ENCODE measurements at places on chromosomes 3 and 15.
A peak's percentile ranks its signal among the peaks of the same experiment; 100 is the strongest.

GRCh38 chr3:143771939-143772338, 76.3 kb downstream of the SLC9A9 start:
- no peak for DNase-seq

DNA sequence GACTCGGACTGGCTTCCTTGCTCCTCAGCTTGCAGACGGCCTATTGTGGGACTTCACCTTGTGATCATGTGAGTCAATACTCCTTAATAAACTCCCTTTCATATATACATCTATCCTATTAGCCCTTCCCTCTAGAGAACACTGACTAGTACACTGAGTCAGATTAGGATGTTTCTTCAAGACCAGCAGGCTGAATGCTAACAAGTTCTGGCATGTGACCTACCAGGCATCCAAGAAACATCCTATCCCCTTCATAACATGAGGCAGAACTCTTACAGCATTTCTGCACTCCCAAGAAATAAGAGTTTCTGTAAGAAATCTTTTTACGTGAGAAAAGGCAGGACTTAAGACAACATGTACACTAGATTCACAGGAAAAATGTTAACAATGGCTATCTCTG, 9.3 kb downstream of the CFAP92 start:
- no peak for DNase-seq

GRCh38 chr15:59522988-59523461, 85.0 kb downstream of the FAM81A start:
- DNase-seq = no peak

- no peak for DNase-seq
These were observed 35.6 kb downstream of the AMOTL2 start for GRCh38 chr3:134338516-134339261.

DNA sequence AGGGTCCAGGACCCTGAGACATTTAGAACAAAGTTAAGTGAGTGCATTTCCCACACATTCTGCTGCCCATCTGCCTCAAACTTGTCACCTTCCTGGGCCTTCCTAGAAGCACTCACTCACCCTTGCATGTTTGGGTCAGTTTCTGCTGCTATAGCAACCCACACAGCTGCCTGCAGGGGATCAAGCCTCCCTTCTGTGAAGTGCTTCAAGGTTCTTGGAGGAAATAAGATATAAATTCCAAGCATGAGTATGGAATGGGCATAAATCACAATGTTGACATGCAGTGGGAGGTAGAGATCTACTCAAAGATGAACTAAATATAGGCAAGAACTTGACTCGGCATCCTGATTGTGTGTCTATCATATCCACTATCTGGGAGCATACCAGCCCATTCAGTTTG, 140.4 kb downstream of the SLC9A9 start:
- no peak for DNase-seq

GRCh38 chr3:10547841-10548783, 42.7 kb upstream of the ATP2B2 start:
- no peak for DNase-seq

DNA sequence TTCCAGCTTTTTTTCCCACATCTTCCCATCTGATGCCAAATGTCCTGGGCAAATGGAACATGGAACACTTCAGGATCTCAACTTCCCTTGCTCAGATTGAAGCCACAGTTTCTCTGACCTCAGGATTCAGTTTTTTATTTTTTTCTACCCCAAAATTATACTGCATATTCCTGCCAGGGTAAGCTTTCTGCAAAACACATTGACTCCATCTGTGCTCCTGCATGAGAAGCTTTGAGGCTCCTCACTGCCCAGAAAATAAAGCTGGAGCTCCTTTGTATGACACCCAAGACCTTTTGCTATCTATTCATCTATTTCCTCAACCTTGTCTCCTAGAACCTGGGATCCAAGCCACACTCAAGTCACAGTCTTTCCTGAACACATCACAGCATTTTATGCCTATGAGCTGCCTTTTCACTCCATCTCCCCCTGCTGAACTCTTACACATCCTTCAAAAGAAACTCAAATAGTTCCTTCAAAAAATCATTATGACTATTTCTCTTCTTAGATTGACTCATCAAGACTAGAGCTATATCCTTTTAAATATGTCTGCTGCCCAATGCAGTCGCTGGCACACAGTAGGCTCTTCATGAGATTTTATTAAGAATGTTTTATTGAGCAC, 57.4 kb upstream of the PSMD6 start:
- DNase-seq = no peak

DNA sequence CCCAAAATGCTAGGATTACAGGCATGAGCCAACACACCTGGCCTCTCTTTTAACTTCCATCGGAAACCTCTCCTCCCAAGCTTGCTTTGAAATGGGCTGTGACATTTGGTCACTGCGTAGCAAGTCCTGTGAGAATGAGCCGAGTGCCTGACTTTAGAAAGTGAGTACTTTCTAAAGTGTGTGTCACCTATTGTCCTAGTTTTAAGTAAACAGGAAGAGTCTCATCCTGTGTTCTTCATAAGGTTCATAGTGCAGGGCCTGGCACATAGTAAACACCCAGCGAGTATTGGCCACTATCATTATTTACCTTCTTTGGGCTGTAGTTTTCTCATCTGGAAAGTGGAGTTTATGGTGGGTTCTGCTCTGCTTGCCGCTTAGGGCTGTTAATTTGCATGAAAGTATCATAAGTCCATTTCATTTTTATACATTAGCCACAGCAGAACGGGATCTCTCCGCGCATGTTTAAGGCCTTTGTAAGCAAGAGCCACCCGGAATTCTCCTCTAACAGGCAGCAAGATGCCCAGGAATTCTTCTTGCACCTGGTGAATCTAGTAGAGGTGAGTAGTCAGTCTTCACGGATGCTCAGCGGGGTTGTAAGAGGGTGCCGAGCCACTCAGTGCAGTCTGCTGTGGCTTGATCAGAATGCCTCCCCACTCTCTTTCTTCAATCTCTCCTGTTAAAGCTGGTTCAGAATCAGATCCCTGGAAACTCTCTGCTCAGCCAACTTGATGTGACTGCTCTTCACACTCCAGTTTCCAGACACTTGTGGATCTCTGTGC, 87.2 kb downstream of the USP13 start:
- DNase-seq = no peak

DNA sequence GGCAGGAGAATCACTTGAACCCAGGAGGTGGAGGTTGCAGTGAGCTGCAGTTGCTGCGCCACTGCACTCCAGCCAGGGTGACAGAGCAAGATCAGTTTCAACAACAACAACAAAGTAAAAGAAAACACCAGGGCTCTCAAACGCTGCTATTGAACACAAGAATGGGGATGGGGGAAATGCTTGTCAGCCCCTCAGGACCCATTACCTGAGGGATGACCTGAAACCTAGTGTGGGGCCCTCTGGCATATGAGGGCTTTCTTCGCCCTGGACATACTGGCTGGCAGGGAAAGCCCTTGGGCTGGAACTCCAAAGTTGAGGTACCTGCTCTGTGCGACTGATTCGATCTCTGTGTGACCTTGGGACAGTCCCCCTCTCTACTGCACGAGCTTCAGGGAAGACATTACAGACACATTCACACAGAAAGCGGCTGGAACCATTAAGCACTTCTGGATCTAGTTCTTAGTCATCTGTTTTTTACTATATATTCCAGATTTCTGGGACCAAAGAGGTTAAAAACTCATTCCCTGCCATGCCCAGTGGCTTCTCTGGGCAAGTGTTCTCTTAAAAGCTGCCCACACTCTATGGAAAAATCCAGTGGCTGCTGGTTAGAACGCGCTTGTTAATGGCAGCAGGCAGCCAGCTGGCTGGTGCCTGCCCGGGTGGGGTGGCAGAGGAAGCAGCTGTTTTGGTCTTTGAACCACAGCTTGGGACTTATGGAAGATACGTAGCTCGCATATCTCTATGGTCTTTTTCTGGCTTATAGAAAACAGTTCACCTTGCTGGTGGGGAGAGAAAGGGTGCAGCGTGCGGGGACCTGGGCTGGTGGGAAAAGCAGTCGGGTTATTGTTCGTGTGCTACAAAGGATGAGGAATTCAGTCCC, 57.2 kb downstream of the ATP1B3 start:
- DNase-seq = no peak

- no peak for DNase-seq
These were observed 100.2 kb downstream of the FMN1 start for GRCh38 chr15:33094336-33094735.

- peak; percentile 64 for DNase-seq
These were observed 77.8 kb upstream of the HES1 start for GRCh38 chr3:194058189-194058571.

GRCh38 chr3:194305356-194306108, 45.6 kb downstream of the CPN2 start:
- no peak for DNase-seq

DNA sequence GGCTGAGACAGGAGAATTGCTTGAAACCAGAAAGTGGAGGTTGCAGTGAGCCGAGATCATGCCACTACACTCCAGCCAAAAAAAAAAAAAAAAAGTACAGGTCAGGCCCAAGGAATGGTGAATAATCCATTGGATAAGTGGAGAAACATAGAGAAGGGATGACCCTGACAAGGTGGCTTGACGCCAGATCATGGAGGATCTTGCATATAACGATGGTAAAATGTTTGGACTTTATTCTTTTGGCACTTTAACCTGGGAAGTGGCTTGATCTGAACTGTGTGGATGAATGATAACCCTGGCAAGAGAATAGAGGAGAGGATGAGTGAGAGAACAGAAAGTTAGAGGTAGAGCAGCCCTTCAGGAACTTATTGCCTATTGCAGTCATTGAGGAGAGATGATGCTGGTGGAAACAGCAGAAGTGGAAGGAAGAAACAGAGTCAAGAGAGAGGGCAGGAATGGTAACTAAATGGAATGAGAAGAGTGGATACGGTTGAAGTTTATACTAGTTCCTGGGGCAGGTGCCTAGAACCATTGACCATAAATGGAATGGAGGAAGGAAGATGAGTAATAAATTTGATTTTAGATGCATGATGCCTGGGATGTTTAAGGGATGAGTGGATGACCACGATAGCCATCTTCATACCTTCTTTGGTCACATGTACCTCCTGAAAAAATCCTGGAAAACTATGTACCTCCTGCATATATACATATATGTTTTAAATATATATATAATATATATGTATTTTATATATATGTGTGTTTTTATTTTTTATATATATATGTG, 57.8 kb downstream of the BLM start:
- DNase-seq = peak; percentile 70

GRCh38 chr15:69744391-69745162, 292.0 kb downstream of the RPLP1 start:
- DNase-seq = no peak

DNA sequence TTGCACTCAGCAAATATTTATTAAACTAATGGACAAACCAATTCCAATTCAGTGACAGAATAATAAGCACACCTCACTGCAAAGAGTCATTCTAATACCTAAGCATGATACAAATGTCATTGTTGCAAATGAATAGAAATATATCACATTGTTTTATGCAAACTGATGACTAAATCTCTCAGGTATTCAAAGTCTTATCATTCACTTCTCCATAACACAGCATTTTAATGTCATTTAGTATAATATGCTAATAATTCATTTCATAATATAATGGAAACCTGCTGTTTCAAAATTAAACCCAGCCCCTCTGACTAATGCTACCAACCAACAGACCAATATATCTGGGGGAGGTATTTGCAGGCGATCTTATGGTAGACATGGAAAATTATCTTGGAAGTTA, 71.8 kb downstream of the FGF7 start:
- no peak for DNase-seq

GRCh38 chr3:32842987-32843386, 25.2 kb downstream of the TRIM71 start:
- DNase-seq = no peak

DNA sequence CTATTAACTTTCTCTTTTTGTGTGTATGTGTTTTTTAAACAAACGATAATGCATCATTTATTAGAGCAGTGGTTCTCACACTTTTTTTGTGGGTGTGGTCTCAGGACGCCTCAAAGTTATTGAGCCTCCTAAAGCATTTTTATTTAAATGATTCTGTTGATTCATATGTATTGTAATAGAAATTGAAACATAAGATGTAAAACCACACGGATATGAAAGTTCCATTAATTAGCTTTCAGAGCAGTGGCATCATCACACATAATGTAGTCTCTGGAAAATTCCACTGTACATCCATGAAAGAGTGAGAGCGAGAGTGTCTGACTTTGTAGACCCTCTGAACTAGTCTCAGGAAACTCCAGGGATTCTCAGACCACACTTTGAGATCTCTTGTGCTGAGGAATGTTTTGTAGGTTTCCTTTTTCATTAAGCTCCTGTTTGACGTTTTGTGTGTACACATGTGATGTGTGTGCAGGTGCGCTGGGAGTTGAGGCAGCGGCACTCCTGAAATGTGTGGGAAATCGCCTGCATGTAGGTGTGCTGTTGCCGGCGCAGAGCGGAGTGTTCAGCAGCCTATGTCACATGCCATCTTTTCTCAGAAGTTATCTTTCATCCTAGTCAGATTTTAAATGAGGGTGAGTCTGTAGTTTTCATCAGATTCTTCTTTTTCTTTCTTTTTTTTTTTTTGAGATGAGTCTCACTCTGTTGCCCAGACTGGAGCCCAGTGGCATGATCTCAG, 5.3 kb upstream of the TRAK1 start:
- no peak for DNase-seq

GRCh38 chr3:175914785-175915184, 1055.7 kb downstream of the NAALADL2 start:
- DNase-seq = no peak

DNA sequence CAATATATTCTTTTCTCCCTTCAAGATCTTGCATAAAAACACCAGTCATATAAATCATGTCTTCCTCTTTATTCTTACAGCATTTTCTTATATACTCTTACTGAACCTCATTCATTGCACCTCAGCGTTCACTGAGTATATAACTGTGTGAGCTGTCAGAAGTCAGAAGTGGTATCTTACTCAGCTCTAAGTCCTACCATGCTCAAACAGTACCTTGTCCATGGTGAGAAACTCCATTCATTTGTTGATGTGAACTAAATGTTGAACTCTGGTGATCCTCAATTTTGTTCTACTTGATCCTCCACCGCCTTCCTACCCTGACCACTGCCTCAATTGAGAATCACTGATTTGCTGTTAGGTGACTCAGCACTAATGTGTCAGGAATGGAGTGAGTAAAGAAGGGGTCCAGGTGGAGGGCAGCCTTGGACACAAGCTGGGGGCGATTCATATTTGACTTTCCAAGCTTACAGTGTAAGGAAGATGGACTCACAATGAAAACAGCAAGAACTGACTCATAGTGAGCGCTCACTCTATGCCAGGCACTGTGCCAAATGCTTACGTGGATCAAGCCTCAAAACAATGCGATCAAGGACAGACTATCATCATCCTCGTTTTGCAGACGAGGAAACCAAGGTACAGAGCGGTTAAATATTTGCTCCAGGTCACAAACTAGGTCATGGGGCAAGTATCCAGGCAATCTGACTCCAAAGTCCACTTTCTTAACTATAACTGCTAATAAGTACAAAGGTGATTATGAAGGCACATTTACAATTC, 13.5 kb upstream of the ZFYVE19 start:
- peak; percentile 60 for DNase-seq

DNA sequence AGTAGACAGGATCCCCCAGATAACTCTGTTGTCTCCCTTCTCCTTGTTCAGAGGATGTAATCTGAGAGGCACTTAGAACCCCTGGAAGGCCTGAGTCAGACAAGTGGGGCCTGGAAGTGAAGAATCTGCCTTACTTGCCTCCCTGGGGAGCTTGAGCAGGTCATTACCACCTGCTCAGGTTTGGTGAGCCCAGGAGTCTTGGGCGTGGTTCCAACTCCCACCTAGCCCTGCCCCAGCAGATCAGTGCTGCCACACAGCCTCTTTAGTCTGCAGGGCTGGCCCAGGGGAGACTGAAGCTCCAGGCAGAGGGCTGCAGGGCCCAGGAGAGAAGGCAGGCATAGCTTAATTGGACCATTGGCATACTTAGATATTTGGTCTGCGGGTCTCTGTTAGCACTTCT, 230.0 kb downstream of the ERC2 start:
- DNase-seq = no peak

All from AG08395 (cell line).